Camera-type eye (tissue), 1 donor: ENCODE measurements at places on chromosomes 16 and 17. TPM values are rescaled to one million over a fixed set of nuclear protein-coding genes. Genes with fewer than 3 reads are reported as not detected.

Gene FBRS
- 30.7 TPM for total RNA-seq

Gene CX3CL1
- 12.3 TPM for total RNA-seq

Gene CEP112
- 45.2 TPM for total RNA-seq

Gene KRT33B
- not detected for total RNA-seq

Gene COPZ2
- total RNA-seq = 36.9 TPM

Gene CES4A
- total RNA-seq = 8.9 TPM

Gene TLCD3B
- 39.7 TPM for total RNA-seq

Gene TSNAXIP1
- total RNA-seq = 5.2 TPM

Gene MAPT
- total RNA-seq = 41.3 TPM

Gene TMEM98
- total RNA-seq = 230 TPM

Gene SLC5A10
- 0.11 TPM for total RNA-seq

Gene SDK2
- 16.2 TPM for total RNA-seq

Gene ST6GALNAC1
- 2.0 TPM for total RNA-seq

Gene WNT9B
- 0.16 TPM for total RNA-seq

Gene KRT20
- total RNA-seq = not detected

Gene OTOA
- 0.22 TPM for total RNA-seq

Gene DNAI2
- total RNA-seq = 0.44 TPM

Gene TBC1D3I
- total RNA-seq = not detected

Gene CLEC19A
- 29.2 TPM for total RNA-seq

Gene SCARF1
- 11.1 TPM for total RNA-seq

Gene ABCC12
- not detected for total RNA-seq

Gene ZG16
- not detected for total RNA-seq

Gene KLHL11
- total RNA-seq = 83.0 TPM

Gene CCL23
- total RNA-seq = not detected

Gene TEX2
- total RNA-seq = 48.1 TPM

Gene WBP2
- 50.5 TPM for total RNA-seq

Gene KIF18B
- 3.0 TPM for total RNA-seq

Gene CD300E
- not detected for total RNA-seq

Gene ASPA
- total RNA-seq = 5.4 TPM

Gene EZH1
- total RNA-seq = 60.3 TPM

Gene SPATA22
- 1.8 TPM for total RNA-seq

Gene CDIP1
- total RNA-seq = 22.1 TPM

Gene ARL5C
- 1.3 TPM for total RNA-seq

Gene GDPD3
- total RNA-seq = 2.1 TPM

Gene RNF167
- total RNA-seq = 35.5 TPM

Gene PSMD7
- total RNA-seq = 69.9 TPM

Gene ST6GALNAC2
- total RNA-seq = 28.5 TPM

Gene ZSCAN10
- not detected for total RNA-seq

Gene MYH1
- 3.8 TPM for total RNA-seq

Gene PRAC1
- not detected for total RNA-seq

Gene RNU2-1
- total RNA-seq = not detected
